ENCODE measurements at places on chromosomes 12 and 14.
A peak's percentile ranks its signal among the peaks of the same experiment; 100 is the strongest.

DNA sequence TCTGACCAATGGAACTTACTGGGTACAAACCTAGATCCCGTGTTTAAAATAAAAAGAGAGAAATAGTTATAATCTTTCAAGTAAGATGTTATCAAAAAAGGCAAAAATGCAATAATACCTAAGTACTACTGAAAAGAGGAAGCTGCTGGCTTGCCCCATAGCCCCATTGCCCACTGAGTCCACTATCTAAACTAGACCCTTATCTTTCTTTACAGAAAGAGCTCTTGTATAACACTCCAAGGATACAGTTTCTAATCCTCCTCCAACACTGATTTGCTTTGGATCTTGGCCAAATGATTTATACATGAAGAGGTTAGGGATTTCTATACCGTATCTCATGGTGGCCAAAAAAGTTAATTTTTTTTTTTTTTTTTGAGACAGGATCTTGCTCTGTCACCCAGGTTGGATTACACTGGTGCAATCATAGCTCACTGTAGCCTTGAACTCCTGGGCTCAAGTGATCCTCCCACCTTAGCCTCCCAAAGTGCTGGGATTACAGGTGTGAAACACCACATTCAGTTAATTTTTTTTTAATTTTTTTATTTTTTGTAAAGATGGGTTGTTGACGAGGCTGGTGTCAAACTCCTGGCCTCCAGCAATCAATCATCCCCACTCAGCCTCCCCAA, 2.6 kb downstream of the GXYLT1 start:
- DNase-seq = no peak

DNA sequence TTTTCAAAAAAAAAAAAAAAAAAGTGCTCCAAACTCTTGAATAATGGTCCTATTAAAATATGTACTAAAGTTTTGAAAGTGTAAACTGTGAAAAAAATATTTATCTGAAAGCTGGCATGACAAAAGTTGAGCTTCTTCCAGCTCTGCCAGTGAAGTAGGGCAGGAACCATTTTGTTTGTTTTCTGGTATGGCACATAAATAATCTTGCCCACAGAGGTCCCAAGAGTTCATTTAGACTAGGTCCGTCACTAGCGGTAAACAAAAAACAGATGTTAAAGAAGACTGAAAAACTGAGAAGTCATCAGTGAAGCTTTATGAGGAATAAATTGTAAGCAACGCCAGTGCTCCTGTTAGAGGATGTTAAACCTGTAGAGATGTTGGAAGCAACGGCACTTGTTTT, 7.0 kb downstream of the ERP27 start:
- no peak for DNase-seq

- no peak for DNase-seq
These were observed 608.4 kb downstream of the LRFN5 start for GRCh38 chr14:42214981-42215491.

- no peak for DNase-seq
These were observed 22.2 kb downstream of the SFSWAP start for GRCh38 chr12:131732996-131733615.

- DNase-seq = no peak
These were observed 161.8 kb downstream of the SRGAP1 start for GRCh38 chr12:64006211-64006825.

- peak; percentile 55 for DNase-seq
These were observed 557 bp downstream of the COPS7A start for GRCh38 chr12:6724409-6724797.

GRCh38 chr12:44703182-44703910, 172.8 kb downstream of the NELL2 start:
- DNase-seq = no peak

DNA sequence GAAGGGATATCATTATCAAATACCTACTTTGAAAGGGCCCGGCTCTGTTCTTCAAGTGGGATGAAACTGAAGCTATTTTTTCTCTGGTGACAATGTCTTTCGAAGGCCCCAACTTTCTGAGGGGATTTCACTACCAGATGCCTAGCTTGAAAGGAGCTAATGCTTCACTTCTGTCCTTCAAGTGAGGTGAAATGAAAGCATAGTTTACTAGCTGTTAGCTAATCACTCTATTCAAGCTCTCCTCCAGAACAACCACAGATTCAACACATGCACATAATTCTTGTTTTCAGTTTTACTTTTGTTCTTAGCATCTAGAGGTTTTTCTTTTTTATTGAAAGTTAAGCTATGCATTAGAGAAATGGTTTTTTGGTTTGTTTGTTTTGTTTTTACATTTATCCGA, 571.4 kb downstream of the NOVA1 start:
- no peak for DNase-seq

Data from activated CD8-positive, alpha-beta T cell treated with anti-CD3 and anti-CD28 coated beads, Interleukin-2, amount 10 ng/mL, durations not matched to agents 7 days and 5 days (primary cell).